ENCODE measurements at places on chromosomes 6 and 20.

GRCh38 chr6:164692772-164693510, 616.5 kb downstream of the C6orf118 start:
- no peak for DNase-seq

DNA sequence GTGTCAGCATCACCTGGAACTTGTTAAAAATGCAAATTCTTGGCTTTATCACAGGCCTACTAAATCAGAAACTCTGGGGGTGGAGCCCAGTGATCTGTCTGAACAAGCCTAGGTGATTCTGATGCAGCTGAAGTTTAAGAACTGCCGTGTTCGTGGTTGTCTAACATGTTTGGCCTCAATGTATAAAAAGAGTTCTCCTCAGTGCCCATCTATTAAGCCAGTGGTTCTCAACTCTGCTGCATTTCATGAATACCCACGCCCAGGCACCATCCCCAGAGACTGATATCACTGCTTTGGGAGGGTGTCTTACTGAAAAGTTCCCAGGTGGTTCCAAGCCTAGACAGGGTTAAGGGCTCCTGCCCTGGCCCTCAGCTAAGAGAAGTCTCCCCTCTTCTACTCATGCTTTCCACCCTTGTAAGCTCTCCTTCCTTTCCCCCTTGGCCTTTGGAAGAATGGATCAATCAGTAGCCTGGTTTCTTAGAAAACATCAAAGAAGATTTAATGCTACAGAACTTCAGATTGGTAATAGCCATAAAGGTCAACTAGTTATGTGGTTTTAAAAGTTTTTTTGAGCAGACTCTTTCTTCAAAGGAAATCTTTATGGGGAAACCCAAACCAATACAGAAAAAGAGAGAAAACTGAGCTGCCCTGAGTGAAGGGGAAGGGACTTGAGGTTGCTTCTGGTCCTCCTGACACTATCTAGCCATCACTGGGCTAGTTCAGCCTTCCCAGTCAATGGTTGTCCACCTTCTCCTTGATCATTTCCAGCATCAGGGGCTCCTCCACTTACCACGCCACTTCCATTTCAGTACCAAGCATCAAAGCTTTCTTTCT, 38.9 kb upstream of the TNFAIP3 start:
- no peak for DNase-seq

DNA sequence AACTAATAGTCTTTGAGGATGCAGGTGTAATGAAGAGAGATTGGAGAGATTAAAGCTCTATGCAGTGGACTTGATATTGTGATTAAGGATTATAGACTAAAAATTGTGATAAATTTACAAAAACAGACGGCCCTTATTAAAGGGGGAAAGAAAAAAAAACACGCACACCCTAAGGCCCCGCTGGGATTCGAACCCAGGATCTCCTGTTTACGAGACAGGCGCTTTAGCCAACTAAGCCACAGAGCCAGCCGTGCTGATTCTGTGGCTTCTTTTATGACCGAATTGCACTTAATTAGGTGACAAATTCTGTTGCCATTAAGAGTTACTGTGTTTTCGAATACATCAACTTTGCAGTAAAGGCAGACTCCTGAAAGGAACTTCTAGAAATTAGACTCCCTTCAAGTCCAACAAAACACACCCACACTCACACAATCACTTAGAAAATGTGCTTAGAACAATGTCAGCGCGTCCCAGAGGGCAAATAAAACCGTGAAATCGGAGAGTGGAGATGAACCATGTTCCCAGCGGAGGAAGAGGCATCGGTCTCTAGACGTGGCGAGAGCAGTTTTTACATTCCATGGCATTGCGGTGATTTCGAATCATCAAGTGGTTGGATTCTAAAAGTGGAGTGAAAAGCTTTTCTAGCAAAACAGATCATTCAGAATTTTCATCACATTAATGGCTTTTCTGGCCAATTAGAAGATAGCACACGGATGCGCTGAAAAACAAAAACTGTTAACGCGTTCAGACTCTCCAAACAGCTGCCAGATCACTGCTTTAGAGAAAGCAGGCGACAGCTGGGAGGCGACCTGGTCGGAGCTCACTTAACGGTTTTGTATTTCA, 122.6 kb downstream of the GPX5 start:
- peak; percentile 90 for DNase-seq

GRCh38 chr6:11921751-11922150, 90.4 kb upstream of the HIVEP1 start:
- DNase-seq = no peak

DNA sequence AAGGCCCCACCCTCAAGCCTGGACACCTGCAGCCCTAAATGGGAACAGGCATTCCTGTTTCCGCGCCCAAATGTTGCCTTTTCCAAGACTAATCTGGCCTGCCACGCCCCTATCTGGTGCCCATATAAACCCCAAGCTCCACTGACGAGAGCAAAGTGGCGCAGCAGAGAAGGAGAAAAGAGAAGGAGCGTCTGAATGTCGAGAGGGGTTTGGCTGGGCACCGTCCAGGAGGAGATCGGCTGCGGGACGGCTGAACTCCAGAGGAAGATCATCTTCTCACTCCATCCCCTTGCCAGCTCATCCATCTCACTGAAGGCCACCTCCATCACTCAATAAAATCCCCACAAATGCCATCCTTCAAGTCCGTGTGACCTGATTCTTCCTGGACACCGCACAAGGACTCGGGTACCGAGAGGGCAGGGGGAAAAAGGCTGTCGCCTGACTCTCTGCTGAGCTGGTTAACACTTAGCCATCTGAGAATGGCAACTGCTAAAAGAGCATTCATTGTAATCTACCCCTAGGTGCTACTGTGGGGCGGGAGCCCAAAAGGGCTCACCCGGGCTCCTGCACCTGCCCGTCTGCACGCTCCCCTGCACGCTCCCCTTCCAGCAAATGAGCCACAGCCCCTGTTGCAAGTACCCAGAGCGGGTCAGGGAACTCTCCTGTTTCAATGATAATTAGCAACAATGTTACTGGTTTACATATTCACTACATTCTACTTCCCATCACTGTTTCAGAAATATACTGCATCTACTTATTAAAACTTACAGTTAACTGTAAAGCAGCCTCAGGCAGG, 23.5 kb downstream of the TAF4 start:
- DNase-seq = no peak

GRCh38 chr6:74642101-74642500, 563.8 kb downstream of the COL12A1 start:
- DNase-seq = no peak

- peak; percentile 50 for DNase-seq
Observed at GRCh38 chr6:15513801-15514711, 148.8 kb downstream of the DTNBP1 start.

GRCh38 chr6:126145351-126145750, 159.0 kb downstream of the TRMT11 start:
- no peak for DNase-seq

DNA sequence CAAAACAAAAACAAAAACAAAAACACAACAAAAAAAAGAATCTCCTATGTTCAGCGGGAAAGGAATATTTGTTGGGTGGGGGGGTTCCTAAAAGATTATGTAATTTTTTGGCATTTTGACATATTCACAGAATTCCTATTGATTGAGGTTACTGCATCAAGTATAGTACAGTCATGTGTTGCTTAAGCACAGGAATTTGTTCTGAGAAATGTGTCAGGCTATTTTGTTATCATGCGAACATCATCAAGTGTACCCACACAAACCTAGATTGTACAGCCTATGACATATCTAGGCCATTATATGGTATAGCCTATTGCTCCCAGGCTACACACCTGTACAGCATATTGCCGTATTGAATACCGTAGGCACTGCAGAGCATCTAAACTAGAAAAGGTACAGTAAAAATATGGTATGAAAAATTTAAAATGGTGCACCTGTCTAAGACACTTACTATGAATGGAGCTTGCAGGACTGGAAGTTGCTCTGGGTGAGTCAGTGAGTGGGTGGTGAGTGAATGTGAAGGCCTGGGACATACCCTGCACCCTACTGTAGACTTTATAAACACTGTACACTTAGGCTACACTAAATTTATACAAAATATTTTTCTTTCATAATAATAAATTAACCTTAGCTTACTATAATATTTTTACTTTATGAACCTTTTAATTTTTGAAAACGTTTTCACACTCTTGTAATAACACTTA, 110.6 kb downstream of the CDKAL1 start:
- DNase-seq = no peak

DNA sequence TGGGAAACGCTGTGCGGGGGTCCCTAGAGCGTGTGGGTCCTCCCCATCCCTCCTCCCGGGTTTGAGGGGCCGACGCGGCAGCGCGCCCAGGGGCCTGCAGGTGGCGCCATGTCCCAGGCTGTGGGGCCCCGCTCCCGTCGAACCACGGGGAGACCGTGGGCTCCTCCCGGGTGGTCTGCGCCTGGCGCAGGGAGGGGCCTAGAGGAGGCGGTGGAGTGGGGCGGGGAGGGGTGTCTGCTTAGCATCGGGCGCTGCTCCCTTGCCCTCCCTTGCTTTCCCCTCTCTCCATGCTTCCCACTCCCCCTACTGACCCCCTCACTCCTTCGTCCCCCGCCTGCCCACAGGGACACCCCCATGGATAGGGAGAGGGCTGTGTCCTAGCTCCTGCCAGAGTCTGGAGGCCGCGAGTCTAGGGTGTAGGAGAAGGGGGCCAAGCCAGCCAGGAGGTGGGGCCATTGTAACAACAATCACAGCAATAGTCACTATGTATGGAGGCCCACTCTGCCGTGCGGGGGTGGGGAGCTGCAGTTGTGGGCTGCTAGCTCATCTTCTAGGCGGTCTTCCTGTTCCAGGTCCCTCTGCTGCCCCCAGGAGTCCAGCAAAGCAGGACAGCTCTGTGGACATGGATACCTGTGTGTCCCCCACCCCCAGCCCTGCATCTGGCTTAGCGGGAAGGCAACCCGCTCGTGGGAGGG, 51.7 kb downstream of the CHMP4B start:
- no peak for DNase-seq

- DNase-seq = no peak
Observed at GRCh38 chr6:29295181-29295585, 6.3 kb upstream of the OR14J1 start.

DNA sequence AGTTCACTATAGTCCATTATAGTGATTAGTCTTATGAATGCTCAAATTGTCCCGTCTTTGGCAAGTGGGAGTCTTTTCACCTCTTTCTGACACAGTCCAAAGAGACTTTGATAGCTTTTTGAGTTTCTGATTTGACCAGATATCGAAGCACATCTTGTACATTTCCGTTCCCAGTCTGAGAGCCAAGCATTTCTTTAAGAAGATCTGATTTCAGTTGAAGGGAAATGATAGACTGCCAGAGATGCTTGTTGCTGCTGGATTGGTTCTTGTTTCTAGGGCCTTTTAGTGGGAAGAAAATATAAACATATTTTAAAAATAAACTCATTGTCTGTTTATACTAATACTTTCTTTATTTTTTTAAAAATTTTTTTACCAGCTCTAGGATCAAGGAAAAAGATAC, 54.1 kb upstream of the IER3 start:
- DNase-seq = no peak

DNA sequence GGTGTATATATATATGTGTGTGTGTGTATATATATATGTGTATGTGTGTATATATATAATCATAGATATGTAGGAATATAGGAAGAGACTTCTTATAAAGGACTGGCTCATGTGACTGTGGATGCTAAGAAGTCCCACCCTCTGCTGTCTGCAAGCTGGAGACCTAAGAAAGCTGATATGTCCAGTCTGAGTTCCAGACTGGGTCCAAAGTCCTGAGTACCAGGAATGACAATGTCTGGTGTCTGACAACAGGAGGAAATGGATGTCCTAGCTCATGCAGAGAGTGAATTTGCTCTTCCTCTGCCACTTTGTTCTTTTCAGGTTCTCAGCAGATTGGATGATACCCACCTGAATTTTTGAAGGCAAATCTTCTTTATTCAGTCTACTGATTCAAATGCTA, 7.1 kb downstream of the ALDH5A1 start:
- no peak for DNase-seq

DNA sequence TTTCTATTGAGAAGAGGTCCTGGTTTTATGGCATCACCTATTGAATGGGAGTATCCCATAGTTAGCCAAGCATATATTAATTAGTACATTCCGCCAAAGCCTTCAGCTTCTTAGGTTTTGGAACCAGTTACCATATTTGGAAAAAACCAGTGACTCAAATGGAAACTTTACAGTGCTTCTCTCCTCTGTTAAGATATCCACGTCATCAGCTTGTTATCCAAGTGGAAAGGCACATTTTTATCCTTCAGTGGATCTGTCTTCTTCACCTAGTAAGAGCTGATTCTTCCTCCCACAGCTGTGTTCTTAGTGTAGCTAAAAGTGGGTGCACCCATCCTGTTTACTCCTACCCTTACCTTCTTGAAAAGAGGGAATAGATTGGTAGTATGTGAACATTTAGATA, 34.5 kb downstream of the TPD52L1 start:
- DNase-seq = no peak

GRCh38 chr6:68639826-68640490, 4.9 kb downstream of the ADGRB3 start:
- DNase-seq = peak; percentile 66

DNA sequence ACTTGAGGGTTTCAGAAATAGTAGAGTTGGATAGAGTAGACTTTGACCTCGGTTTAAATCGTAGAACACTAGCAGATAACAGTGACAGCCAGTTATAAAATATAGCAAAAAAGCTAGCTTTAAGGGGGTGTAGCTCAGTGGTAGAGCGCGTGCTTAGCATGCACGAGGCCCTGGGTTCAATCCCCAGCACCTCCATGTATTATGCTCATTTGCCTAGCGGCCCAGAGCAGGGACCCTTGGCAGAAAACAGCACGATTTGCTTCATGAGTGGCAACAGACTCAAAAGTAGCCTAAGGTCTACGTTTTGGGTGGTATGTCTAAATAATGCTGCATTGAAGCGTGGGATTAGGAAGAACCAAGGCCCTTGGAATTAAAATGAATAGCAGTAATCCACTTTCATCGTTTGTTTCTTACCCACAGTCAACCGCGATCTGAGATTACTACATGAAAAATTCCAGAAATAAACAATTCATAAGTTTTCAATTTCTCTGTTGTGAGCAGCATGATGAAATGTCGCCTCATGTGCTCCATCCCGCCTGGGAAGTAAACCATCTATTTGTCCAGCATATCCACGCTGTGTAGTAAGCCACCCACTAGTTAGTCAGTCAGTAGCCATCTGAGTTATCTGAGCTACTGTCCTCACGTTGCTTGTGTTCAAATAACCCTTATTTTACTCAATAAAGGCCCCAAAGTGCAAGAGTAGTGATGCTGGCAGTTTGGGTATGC, 184.9 kb downstream of the GPX5 start:
- DNase-seq = no peak

DNA sequence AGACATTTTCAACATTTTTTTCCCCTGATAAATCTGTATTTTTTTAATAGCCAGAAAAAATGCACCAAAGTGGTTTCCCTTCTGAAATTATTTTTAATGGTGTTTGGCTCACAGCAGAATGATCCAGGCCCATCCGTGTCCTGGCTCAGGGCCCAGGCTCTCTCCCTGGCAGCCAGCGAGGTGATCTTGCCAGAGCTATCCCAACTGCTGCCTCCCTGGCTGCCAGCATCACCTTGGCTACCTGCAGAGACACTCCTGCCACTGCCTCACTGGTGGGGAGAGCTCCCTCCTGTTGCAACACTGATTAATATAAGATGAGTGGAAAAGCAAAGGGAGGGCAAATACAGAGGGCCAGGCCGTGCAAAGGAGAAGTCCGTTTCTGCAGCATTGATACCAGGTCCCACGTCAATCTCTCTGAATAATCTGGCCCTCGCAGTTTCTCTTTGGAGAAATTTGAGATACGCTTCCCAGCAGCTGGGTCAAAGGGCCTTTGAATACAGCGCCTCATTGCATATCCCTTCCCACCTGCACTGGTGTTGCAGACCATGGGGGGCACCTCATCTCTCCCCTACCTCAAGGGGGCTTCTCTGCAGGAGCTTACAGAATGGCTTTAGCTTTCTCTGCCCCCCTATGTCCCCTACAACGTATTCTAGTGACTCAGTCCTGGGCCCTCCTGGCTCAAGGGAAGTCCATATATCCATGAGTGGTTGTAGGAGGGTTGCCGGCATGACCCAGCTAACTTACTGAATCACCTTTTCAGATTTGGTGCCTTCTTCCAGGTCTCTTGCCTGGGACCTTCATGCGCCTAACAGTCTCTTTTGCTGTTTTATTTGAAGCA, 12.8 kb upstream of the DSTN start:
- peak; percentile 98 for DNase-seq

Data from G401 (cell line).